ENCODE measurements at places on chromosomes 5 and 9.

DNA sequence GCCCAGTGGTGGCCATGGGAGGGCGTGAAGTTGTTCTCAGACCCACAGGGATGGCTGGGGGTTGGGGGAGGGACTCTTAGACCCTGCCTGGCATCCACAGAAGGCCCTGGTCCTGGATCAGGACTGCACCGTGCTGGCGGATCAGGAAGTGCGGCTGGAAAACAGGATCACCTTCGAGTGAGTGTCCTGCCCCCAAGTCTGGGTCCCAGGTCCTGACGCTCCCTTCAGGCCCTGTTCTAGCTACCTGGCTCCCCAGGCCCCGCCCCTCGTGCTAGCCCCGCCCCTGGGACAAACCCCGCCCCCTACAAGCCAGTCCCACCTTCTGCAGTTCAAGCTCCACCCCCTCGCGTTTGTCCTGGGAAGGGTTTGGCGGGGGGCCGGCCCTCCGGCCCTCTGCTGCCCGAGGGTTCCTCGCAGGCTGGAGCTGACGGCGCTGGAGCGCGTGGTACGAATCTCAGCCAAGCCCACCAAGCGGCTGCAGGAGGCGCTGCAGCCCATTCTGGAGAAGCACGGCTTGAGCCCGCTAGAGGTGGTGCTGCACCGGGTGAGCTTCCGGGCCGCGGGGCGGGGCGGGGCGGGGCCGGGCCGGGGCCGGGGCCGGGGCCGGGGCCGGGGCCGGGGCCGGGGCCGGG, 12.9 kb downstream of the RGS14 start:
- no peak for DNase-seq

DNA sequence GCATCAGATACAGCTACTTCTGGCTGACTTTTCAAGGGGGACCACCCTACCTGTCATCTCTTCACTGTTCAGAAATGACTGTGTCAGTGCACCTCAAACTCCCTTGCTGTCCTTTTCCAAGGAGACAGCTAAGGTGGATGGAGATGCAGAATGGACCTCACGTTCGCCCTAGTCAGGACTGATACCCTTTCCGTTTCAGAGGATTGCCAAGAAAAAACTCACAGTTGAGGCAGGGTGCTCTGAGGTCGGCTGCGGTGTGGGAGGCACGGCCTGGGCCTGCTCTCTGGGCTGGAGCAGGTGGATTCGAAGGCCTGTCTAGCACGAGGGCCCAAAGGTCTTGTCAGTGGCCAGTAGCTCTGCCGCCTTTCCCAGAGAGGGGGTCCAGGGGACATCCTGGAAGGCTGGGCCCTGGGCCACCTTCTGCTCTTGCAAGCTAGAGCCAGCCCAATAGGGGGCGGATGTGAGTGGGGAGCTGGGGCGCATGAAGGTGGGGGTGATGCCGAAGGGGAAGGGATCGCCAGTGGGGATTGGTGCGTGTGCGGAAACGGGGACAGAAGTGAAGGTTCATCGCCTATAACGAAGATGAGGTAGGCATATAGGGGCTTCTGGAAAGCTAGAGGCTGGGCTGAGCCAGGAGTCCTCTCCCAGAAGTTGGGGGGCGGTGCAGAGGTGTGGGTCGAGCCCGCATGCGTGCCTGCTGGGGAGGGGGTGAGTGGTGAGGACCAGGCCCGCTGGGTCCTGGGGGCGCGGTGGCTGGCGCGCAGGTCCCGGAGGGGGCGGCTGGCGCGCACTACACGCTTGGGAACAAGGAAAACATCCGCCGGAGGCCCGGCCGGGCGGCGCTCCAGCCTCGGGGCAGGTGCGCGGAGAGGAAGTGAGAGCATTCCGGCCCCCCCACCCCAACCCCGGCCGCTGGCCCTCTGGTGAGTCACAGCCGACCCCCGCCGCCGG, 2.5 kb upstream of the MSMP start:
- DNase-seq, result no peak

DNA sequence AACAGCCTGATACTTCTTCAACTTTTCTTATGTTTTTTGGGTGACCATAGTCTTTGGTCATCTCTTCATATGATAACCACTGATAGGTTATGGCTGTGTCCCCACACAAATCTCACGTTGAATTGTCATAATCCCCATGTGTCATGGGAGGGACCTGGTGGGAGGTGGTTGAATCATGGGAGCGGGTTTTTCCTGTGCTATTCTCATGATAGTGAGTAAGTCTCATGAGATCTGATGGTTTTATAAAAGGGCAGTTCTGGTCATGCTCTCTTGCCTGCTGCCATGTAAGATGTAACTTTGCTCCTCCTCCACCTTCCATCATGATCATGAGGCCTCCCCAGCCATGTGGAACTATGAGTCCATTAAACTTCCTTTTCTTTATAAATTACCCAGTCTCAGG, 8.7 kb downstream of the RHOBTB3 start:
- no peak for DNase-seq

DNA sequence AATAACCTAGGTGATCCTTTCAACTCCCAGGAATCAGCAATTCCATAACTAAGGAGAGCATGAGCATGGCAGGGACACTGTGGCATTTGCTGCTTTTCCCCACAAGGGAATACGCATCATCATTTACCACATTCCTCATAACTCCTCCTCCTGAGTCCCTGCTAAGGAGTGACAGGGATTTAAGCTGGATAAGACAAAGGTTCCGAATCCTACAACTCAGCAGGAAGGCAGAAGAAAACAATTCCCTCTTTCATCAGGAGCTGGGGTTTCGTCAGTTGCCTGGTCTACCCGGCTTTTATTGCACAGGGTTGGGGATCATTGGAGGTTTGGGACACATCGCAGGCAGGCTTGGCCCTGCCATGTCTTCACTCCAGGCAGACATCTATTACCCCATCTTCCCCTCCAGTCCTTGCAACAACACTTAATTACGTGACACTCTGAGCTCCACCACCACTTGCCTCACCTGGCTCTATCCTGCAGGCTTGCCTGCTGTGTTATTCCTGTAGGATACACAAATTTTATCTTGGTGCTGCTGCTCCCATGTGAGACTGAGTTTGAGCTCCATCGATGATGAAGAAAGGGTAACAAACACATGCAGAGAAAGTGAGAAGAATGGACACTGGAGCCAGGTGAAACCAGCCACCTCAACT, 563.0 kb upstream of the KLF4 start:
- no peak for DNase-seq
